Mucosa of gallbladder (tissue), 1 donor: ENCODE measurements at places on chromosomes 6 and 20.

GRCh38 chr6:40308533-40309306, 278.4 kb downstream of the LRFN2 start:
- DNase-seq, result peak; percentile 56

DNA sequence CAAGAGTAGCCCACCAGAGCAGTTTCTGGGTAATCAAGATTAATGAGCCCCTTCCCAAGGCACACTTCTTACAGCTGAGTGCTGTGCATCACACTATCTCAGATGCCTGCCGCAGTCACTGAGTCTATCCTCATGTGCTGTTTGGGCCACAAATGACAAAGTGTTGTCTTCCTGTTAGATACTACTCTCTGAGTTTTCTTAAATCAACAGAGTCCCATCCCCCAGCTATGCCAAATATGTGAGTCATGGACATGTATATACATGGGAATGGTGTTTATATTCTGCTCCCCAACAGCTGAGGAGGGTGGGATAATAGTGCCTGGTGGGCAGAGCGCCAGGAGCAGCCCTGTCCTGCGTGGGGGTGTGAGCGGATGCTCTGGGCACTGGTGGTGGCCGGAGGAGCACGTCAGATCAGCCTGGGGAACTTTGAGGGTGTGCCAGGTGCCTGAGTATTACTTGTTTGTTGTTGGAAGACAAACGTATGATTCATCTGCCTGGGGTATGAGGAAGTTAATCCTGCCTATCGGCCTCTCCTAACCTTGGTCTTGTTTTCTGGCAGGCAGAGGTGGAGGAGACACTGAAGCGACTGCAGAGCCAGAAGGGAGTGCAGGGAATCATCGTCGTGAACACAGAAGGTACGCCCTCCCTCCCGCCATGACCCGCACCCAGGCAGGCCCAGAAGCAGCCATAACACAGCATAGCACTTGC, 9.6 kb downstream of the DYNLRB1 start:
- peak; percentile 90 for DNase-seq

DNA sequence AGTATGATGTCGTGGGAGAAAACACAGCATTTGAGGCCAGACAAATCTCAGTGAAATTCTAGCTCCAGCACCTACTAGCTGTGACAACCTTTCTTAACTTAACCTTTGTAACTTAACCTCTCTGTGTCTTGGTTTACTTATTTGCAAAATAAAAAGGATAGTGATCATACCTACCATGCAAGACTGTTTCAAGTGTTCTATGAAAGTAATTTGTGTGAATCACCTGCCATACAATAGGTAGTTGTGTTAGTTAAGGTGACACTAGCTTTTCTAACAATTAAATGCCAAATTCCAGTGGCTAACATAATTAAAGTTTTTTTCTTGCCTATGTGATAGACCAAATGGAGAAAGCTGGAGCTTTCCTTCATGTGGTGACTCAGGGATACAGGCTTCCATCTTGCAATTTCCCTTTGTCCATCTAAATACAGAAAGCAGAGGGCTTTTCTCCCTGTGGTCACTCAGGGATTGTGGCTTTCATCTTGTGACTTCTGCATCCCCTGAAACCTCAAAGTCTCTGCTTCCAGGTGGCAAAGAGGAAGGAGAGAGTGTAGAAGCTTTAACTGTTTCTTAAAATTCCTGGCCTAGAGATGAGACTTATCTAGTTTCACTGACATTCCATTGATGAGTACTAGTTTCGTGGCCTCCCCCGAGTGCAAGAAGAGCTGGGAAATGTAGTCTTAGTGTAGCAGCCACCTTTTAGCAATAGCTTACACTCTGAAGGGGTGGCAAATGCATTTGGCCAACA, 311.4 kb downstream of the CLIC5 start:
- no peak for DNase-seq

GRCh38 chr6:116996842-116997241, 119.8 kb downstream of the RFX6 start:
- DNase-seq, result no peak

DNA sequence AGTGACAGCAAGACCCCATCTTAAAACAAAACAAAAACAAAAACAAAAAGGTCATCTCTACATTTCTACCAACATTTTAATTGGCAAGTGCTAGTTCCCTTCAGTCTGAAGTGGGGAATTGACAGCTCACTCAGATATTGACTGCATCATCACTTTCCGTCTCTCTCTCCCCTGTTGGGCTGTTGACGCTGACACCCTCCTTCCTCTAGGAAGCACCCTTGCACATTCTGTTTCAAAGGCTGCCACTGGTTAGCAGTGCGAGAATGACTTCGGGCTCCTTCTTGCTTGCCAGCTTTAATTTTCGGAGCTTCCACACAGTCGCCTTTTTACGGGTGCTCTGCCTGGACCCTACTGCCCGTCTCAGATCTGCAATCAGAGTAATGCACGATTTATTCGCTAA, 96.6 kb upstream of the INSM1 start:
- no peak for DNase-seq

- no peak for DNase-seq
Observed at GRCh38 chr20:10936786-10937185, 263.0 kb upstream of the JAG1 start.

DNA sequence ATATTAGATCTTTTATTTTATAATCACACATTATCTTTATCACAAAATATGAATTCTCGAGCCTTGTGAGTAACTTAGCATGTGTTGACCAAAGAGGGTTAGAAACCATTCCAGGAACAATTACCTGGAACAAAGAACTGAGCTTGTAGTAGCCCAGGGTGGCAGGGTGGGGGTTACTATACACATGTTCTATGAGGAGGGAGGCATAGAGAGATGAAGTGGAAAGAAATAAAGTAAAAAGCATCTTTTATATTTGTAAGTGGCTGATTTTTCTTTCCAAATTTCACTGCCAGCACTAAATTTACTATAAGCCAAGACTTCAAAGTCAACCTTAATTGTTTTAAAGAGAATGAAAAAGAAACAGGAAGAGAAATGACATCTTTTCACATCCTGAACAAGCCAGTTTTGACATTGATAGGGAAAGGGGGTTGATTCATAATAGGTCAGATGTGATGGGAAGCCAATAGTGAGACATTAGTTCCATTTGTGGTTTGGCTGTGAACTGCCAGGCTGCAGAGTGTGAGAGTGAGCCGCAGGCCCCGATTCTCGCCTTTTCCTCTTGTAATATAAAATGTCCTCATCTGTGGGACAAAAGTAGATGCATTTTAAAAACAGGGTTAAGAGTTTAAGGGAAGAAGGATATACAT, 52.7 kb upstream of the MYB start:
- no peak for DNase-seq

- no peak for DNase-seq
Observed at GRCh38 chr6:46366190-46366900, 124.9 kb downstream of the RCAN2 start.

- DNase-seq, result no peak
Observed at GRCh38 chr20:20593447-20594170, 118.8 kb downstream of the RALGAPA2 start.

- peak; percentile 61 for DNase-seq
Observed at GRCh38 chr6:163405412-163406309, 8.9 kb upstream of the QKI start.

DNA sequence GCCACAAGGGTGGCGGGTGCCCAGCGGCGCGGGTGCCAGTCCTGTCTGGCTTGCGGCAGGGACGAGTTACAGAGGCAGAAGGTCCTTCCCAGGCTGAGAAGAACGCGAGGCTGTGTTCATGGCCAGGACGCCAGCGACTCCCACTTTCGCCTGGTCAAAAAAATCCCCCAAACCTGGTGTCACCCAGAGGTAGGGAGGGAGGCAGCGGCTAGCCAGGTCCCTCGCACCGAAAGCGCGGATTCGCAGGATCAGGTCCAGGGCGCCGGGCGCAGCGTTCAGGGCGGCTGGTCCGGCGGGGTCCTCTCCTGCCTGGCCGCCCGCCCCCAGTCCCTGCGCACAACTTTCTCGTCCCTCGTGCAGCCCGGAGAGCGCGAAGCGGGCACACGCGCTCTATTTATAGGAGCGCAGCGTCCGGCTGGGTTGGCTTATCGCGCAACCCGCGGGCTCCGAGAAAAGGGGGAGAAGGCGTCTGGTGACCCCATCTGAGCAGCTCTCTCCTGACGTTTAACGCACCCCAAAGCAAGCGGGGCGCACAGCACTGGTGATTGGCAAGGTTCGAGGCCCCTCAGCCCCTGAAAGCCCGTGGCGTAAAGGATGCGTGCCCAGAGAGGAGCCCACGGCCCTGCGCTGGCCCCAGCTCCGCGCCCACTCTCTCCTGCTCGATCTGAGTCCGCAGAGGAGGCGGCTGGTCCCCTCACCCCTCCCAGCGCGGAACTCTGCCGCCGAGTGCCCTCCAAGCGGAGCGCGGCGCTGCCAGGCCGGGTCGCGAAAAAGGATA, 519 bp downstream of the CBLN4 start:
- DNase-seq, result no peak

DNA sequence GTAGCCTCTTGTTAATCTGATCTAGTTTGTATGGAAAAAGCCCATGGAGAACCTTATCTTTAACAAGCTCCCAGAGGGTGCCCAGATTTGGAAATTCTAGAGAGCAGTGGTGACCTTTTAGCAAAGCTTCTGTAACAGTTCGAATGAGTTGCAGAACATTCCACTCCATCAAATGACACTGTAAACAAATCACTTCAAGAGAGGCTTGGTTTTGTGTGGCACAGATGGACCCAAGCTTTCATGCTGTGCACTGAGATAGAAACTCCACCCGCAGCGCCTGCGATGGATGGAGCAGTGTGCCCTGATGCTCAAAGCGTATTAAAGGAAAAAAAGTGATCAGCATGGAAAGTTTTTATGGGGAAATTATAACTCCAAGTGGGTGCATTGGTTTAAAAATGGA, 55.1 kb upstream of the ISM1 start:
- DNase-seq, result no peak

DNA sequence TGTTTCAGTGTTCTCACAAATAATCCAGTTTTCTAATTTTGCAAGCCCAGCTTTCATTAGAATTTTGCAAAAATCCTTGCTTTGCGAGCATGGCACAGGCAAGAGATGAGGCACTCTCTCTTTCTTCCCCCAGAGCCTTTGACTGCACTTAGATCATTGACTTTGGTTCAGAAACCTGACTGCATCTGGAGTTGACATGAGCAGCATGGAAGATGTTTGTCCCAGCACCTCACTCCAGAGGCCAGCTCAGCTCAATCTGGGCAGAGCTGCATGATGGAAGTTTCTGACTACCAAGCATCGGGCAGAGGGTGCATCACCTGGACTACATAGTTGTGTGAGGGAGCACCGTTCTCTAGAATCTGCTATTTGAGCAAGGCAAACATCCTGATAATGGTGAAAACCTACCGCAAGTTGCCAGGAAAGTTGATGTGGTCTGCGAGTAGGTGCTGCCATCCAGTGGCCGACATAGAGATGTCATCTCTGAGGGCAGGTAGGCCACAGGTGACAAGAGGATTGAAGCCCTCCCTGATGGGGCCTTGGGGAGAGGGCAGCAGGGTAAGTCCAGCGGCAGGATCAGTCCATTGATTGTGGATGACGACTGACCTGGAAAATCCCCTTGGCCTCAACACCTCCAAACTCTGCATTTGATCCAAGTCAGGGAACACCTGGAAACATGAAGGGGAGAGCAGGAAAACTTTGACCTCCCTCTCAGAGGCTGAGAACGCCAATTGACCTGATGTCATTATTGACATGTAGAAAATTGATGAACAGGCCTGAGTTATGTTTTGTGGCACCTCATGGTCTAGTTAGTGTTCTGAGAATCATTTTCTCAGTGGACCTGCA, 3.8 kb upstream of the LPA start:
- no peak for DNase-seq

GRCh38 chr20:11130554-11131166, 456.9 kb upstream of the JAG1 start:
- DNase-seq, result no peak

DNA sequence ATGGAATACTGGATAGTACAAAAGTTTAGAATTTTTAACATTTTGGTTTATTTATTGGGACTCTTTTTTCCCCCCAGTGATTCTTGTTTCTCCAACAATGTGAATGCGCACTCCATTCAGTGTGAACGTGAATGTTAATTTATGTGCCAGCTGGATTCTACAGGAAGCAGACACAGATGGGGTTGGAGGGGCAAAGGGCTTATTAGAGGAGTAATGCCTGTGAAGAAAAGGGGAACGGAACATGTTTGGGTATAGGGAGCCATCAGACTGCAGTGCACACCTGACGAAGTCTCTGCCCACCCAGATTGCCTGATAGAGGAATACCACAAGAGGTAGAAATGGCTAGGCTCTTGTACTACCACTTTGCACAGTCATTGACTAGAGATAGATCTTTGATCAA, 48.2 kb downstream of the PTPRA start:
- no peak for DNase-seq

DNA sequence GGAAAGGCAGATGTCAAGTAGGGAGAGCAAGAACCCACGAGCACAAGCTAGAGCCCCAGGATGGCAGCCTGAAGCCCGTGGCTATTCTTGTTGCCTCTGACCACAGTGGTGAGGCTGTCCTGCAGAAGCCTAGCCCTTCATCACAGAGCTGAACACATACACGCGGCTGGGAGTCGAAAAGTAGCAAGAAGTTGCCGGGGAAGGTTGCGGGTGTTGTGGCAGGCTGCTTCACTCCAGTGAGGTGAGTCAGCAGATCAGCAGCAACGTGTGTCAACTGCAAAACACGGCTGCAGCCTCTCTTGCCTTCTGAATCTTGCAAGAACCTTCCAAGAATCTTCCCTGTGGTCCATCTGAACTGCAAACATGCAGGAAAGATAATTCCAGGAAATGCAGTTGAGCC, 10.6 kb upstream of the STX16 start:
- DNase-seq, result no peak

DNA sequence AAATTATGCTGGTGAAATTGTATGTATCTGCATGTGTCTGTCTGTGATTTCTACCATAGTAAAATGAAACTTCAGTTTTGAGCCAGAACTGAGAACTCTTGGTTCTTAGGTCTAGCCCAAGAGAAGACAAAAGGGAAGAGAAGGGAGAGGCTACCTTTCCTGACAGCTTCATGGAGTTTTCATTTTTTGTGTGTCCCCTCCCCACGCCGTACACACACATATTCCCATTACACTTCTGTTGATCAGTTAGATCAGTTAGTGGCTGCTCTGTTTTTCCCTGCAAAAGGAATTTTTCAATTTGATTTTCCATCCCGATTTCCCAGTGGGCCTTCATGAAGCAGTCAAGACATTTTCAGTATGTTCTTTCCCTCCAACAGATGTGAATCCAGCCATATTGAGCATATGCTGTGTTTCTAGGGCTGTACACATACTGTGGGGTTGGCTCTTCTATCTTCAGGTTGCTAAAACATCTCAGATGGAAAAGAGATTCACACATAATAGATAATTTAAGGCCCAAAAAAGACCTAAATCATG, 52.5 kb downstream of the HIVEP1 start:
- no peak for DNase-seq
